ENCODE measurements at places on chromosomes 13 and 19. TPM values are rescaled to one million over a fixed set of nuclear protein-coding genes. Genes with fewer than 3 reads are reported as not detected.

The PBX4 gene
- 8.3 TPM for total RNA-seq

The CFAP97D2 gene
- not detected for total RNA-seq

The KCNC3 gene
- 0.37 TPM for total RNA-seq

The HPN gene
- total RNA-seq, result 45.2 TPM

The PPP1R12C gene
- 205 TPM for total RNA-seq

- no peak for DNase-seq
Observed at GRCh38 chr19:16795731-16796130, 33.5 kb upstream of the SIN3B start.

GRCh38 chr19:3095441-3096191 lies 1.5 kb downstream of the GNA11 start:
- DNase-seq, result peak; percentile 74

DNA sequence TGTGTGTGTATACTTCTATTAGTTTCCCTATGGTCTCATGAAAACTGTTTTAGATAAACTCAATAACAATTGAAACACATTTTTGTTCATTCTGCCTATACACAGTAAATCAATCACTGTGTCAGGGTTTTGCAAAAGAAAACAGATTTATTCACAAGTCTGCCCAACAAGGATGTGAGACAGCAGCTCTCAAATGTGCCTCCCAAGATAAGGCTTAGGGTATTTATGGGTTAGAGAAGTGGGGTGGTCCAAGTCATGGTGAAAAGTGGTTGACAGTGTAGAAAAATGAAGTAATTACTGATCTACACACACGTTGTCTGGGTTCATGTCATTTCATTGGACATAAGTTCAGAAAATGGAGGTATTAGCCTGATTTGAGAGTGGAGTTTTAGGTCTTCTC lies 844.6 kb downstream of the SLITRK6 start:
- no peak for DNase-seq

DNA sequence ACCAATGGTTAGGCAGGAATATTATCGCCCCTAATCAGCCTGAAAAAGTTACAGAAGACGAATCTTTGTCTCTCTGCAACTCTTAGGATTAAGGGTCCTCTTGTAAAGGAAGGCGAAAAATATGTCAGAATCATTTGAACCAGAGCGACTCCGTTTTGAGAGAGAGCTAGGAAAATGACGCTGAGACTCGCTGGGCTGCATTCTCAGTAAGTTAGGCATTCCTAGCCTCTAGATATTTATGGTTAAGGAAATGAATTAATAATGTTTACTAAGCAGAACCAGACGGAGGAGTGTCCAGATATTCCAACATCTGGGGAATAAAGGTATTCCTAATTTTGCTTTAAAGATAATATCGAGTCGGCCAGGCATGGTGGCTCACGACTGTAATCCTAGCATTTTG lies 755 bp upstream of the ZNF726 start:
- peak; percentile 5 for DNase-seq

GRCh38 chr19:4375164-4376027 lies 25.0 kb downstream of the SH3GL1 start:
- DNase-seq, result peak; percentile 71

- DNase-seq, result no peak
Observed at GRCh38 chr13:44617648-44618047, 41.5 kb upstream of the TSC22D1 start.

GRCh38 chr13:97141564-97142005 lies 80.5 kb upstream of the MBNL2 start:
- DNase-seq, result peak; percentile 91

DNA sequence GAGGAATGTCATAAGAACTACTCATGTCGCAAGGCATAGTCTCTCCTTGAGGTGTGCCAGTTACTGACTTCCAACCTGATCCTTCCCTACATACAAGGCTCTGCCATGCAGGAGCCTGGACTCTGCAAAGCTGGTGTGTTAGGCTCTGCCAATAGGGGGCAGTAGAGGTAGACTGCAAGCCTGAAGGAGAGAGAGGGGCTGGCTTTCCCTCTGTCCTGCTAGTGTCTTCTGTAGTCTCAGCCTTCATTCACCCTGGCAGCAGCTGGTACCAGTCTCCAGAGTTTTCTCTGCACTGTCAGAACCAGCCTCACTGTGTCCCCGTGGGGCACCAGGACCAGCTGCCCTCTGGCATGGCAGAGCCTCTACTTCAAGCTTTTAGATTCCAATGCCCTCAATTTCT lies 14.5 kb downstream of the SHISA2 start:
- DNase-seq, result no peak

DNA sequence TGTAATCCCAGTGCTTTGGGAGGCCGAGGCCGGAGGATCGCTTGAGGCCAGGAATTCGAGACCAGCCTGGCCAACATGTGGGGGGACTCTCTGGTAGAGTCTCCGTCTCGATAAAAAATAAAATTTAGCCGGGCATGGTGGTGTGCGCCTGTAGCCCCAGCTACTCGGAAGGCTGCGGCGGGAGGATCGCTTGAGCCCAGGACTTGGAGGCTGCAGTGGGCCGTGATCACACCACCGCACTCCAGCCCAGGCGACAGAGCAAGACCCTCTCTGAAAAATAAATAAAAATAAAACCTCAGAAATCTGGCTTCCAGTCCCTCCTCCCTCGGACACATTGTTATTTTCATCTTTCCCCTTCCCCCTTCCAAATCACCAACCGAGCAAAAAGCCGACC lies 332 bp downstream of the IRGQ start:
- no peak for DNase-seq

DNA sequence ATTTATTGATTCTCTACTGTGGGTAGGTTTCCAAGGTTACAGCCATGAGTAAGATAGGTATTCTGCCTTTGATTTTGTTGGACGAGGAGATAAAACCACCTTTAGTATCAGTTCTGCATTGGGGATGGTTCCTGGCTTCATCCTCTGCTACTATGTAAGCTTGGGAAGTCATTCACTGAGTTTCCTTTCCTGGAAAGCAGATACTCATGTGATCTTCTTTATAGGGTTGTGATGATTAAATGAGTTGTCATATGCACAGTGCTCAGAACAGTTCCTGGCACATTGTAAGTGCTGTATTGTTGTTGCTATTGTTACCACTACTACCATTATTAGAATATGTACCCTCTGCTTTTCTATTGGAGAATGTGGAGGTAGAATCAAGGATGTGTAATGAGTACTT lies 13.1 kb upstream of the WTIP start:
- no peak for DNase-seq

DNA sequence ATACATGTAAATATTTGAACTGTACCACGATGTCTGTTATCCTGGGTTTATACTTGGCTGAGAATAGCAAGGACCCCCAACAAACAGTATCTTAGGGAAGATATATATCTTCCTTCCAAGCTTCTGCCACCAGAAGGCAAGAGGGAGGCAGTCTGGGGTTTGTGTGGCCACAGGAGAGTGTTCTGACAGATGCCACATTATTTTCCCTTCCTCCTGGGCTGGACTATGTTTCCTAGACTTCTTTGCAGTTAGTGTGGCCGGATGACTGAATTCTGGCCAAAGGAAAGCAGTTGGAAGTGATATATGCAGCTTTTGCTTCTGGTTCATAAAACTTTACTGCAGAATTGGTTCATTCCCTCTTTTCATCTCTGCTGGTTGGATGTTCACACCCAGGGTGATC lies 39.9 kb upstream of the TMTC4 start:
- DNase-seq, result no peak

- no peak for DNase-seq
Observed at GRCh38 chr13:60392131-60392530, 4.9 kb upstream of the TDRD3 start.

DNA sequence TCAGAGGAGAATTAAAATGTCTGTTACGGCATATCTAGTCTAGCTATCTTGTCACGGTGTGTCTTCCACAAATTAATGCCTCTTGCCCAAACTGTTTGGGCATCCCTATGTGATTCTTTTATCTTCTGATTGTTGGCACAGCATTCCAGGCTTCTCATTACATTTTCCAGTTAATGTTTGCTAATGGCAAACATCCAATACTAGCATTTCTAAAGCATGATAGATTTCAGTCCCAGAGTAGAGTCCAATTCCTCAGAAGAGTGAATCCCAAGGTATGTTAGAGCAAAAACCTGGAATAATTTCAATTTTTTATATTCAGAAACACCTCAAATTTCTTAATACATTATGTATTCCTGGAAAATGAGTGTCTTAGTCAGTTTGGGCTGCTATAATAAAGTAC lies 684.5 kb upstream of the SLITRK1 start:
- no peak for DNase-seq

GRCh38 chr19:5059213-5059574 lies 90.3 kb downstream of the KDM4B start:
- DNase-seq, result no peak

DNA sequence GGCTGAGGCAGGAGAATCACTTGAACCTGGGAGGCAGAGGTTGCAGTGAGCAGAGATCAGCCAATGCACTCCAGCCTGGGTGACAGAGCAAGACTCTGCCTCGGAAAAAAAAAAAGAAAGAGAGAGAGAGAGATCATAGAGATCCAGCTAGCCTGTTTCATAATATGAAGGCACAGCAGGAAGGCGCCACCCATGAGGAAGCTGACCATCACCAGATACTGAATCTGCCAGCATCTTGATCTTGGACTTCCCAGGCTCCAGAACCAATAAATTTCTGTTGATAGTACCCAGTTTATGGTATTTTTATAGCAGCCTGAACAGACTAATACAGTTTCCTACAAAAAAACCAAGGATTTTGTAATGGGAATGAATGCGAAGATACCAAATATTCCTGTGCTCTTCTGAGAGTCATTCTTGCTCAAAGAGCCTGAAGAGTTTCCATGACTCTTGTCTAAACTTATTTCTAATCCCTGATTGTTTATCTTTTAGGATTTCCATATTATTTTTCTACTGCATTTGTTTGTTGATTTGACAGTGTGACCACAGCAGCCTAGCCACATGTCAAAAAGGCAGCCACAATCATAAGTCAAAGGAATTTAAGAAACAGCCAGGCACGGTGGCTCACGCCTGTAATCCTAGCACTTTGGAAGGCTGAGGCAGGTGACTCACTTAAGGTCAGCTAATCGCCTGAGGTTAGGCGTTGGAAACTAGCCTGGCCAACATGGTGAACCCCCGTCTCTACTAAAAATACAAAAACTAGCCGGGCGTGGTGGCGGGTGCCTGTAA lies 37.7 kb upstream of the PDCD5 start:
- DNase-seq, result no peak

GRCh38 chr13:90806892-90807291 lies 540.6 kb upstream of the MIR17HG start:
- no peak for DNase-seq

- DNase-seq, result peak; percentile 67
Observed at GRCh38 chr19:37999309-38000213, 92.6 kb downstream of the SIPA1L3 start.

DNA sequence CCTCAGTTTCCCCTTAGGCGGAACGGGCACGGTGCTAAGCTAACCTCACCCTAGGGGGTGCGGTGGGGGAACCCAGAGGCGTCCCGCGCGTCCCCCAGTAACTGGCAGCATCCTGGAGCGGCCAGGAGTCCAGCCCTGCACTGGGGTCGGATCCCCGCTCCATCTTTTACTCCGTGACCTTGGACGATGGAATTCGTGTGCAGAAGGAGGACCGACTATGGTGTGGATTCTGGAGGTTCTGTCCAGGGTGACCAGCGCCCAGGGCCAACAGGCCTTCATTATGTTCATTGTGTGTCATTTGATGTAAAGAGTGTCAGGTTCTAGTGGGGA lies 630 bp downstream of the SPPL2B start:
- DNase-seq, result no peak

GRCh38 chr19:58229255-58229639 lies 533 bp downstream of the ZNF544 start:
- DNase-seq, result peak; percentile 66

GRCh38 chr13:101523154-101524131 lies 71.0 kb downstream of the ITGBL1 start:
- no peak for DNase-seq

DNA sequence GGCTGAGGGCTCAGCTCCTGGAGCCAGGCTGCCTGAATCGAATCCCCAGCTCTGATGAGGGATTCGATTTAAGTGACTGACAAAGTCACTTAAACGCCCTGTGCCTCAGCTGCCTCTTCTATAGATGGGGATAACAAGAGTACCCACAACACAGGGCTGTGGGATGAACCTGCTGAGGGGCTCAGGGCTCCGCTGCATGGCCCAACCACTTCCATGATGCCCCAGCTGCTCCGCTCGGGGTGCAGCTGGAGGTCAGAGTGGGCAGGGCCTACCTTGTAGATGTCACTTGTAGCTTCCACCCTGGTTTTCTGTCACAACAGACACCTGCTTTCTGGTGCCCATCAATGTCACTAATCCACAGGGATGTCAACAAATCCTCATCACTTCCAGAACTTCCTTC lies 39.2 kb downstream of the STK24 start:
- no peak for DNase-seq

GRCh38 chr13:37257706-37258105 lies 152.2 kb upstream of the CSNK1A1L start:
- no peak for DNase-seq

DNA sequence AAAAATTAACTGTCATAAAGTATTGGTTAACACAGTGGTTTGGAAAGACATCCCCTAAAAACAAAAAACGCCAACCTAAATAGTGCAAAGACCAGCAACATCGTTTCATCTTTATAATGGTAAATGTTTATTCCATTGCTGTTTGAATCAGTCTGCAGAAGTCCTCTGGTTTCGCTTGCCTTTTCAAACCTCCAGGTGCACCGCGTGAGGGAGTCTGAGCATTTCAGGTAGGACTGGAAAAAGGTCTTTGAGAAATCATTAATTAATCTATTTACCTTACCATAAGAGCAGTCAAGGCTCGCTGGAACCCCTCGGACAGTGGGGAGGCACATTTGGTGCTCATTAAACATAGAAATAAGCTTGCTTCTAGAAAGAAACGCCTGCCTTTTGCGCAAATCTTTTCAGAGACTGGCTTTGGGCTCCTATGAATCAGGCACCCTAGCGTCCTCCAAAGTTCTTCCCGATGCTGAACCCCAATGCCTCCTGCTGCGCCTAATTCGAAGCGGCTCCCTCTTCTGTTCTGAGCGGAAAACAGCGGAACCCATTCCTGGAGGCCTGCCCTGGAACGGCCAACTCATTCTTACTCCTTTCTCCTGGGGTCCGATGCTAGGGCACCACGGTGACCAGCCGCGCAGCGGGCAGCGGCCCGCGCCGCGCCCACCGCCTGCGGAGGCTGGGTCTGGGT lies 951 bp upstream of the MTUS2 start:
- DNase-seq, result no peak

GRCh38 chr19:48518207-48518606 lies 6.6 kb upstream of the LMTK3 start:
- no peak for DNase-seq

DNA sequence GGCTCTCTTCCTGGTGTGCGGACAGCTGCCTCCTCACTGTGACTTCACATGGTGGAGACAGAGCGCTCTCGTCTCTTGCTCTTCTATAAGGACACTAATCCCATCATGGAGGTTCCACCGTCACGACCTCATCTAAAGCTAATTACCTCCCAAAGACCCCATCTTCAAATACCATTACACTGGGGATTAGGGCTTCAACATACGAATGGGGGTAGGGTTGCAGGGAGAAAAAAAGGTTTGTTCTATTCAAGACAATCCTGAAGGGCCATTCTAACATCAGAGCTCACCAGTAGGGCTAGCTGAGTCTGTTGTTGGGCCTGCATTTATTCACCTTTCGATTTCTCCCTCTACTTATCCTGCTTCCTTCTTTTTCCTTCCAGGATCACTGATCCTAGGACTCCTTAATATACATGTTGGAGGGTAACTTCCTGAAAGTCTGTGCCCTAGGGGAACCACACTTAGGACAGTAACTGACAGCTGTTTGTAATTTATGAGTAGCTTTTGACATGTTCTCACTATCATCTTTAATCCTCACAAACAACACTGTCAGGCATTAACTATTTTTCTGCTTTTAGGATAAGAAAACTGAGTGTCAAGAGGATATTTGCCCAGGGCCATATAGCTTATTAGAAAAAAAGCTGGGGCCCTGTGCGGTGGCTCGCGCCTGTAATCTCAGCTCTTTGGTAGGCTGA lies 18.8 kb upstream of the GTF2F2 start:
- no peak for DNase-seq

Data from stomach (tissue), 19 donors.